Panc1 (cell line): ENCODE measurements at places on chromosomes 5 and 9. TPM values are rescaled to one million over a fixed set of nuclear protein-coding genes. Genes with fewer than 3 reads are reported as not detected.
A peak's percentile ranks its signal among the peaks of the same experiment; 100 is the strongest.

DNA sequence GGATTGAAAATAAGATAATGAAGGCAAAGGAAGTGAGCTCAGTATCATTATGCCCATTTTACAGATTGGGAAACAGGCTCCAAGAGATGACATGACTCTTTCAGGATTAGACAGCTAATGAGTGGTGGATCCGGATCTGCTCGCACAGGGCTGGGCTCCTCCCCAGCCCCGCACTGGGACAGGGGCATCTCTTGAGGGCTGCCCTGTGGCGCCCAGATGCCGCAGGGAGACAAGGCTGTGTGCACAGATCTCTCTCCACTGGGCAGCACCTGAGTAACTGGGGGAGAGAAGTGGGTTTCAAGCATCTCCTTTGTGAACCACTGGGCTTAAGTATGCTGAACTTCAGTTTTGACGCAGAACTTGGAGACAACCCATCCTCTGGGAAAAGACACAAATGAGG is 43.9 kb downstream of the ADAMTS2 start:
- no peak overlapping the region for H3K27ac ChIP-seq
- H3K4me1 ChIP-seq, result no peaks in the 10 kb centered on the region
- DNase-seq, result no peak
- peaks cover 6% of the 10 kb centered on the region for H3K27me3 ChIP-seq

- no peaks in the 10 kb centered on the region for H3K4me1 ChIP-seq
- no peaks in the 10 kb centered on the region for H3K27me3 ChIP-seq
- H3K27ac ChIP-seq, result no peak overlapping the region
Measured at GRCh38 chr5:66129144-66129543, 15.0 kb upstream of the SREK1 start.

GRCh38 chr5:74977471-74977870 is 74.9 kb downstream of the GCNT4 start:
- H3K4me1 ChIP-seq, result no peaks in the 10 kb centered on the region
- H3K36me3 ChIP-seq, result no peaks in the 10 kb centered on the region
- no peak overlapping the region for H3K27ac ChIP-seq
- peaks cover 5% of the 10 kb centered on the region; the same call in 1 of the 2 replicates for H3K27me3 ChIP-seq
- DNase-seq, result no peak

GRCh38 chr5:58043032-58043945 is 416.6 kb downstream of the PLK2 start:
- no peaks in the 10 kb centered on the region for H3K27me3 ChIP-seq
- H3K4me1 ChIP-seq, result no peaks in the 10 kb centered on the region; the same call in 1 of the 2 replicates
- DNase-seq, result no peak
- peak overlapping the region; percentile 55; the same call in 1 of the 2 replicates for H3K27ac ChIP-seq

- H3K27ac ChIP-seq, result no peak overlapping the region
- no peak for DNase-seq
- H3K4me3 ChIP-seq, result no peak overlapping the region
Measured at GRCh38 chr5:157177953-157178352, 2.7 kb upstream of the ITK start.

- H3K27ac ChIP-seq, result no peak overlapping the region
- DNase-seq, result no peak
- no peaks in the 10 kb centered on the region for H3K27me3 ChIP-seq
- H3K4me3 ChIP-seq, result no peak overlapping the region
Measured at GRCh38 chr5:127577458-127577857, 60.0 kb downstream of the PRRC1 start.

DNA sequence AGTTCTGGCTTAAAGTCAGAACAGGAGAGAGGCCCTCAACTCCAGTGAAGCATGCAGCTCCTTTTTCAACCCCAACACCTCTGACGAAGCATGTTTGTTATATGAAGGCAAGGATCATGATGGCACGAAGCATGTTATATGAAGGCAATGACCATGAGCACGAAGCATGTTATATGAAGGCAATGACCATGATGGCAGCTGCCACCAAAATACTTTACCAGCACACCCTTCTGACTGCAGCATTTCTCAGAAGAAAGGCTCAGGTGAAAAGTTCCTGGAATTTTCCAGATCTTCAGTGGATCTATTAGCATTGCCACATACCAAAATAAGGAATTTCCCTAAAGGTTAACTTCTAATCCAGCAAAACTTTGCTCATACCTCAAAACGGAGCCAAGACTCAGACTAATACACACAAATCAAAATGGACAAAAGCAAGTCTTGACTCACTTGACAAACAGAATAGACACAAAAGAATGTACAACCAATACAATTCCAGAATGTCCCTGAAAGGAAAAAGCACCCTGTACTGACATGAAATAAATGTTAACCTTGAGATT is 217.4 kb downstream of the FANCC start:
- DNase-seq, result no peak
- no peak overlapping the region for H3K4me3 ChIP-seq
- no peaks in the 10 kb centered on the region for H3K36me3 ChIP-seq
- H3K4me1 ChIP-seq, result no peaks in the 10 kb centered on the region

- H3K27ac ChIP-seq, result no peak overlapping the region
- H3K27me3 ChIP-seq, result peaks cover 33% of the 10 kb centered on the region
- no peaks in the 10 kb centered on the region for H3K4me1 ChIP-seq
- H3K36me3 ChIP-seq, result no peaks in the 10 kb centered on the region
Measured at GRCh38 chr5:175471628-175472027, 6.7 kb upstream of the SFXN1 start.

- no peaks in the 10 kb centered on the region for H3K27me3 ChIP-seq
- no peak overlapping the region for H3K27ac ChIP-seq
- 0 out of 2 replicates have a peak, but pooled peaks cover 5% of the 10 kb centered on the region for H3K4me1 ChIP-seq
- DNase-seq, result no peak
Measured at GRCh38 chr5:174692982-174693422, 31.4 kb upstream of the MSX2 start.

DNA sequence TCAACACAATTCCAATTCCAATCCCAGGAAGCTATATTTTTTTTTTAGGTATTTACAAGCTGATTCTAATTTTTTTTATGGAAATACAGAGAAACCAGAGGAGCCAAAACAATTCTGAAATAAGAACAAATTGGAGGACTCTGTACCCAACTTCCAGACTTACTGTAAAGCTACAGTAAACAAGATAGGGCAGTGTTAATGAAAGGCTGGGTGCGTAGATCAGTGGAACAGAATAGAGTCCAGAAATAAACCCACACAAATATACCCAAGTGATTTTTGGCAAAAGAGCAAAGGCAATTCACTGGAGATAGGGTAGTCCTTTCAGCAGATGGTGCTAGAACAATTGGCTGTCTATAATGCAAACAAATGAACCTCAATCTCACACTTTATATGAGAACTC is 50.6 kb downstream of the WHRN start:
- no peaks in the 10 kb centered on the region for H3K4me1 ChIP-seq
- H3K27me3 ChIP-seq, result no peaks in the 10 kb centered on the region
- no peak overlapping the region for H3K4me3 ChIP-seq
- no peak overlapping the region for H3K27ac ChIP-seq

GRCh38 chr5:93789173-93790067 is 48.0 kb upstream of the POU5F2 start:
- no peaks in the 10 kb centered on the region for H3K4me1 ChIP-seq
- no peaks in the 10 kb centered on the region for H3K36me3 ChIP-seq
- no peaks in the 10 kb centered on the region for H3K27me3 ChIP-seq
- H3K27ac ChIP-seq, result no peak overlapping the region

- H3K36me3 ChIP-seq, result no peaks in the 10 kb centered on the region
- no peak overlapping the region for H3K27ac ChIP-seq
- no peaks in the 10 kb centered on the region for H3K27me3 ChIP-seq
- H3K4me3 ChIP-seq, result no peak overlapping the region
- DNase-seq, result no peak
Measured at GRCh38 chr9:91815896-91816295, 134.1 kb downstream of the ROR2 start.

- H3K36me3 ChIP-seq, result no peaks in the 10 kb centered on the region
- H3K27ac ChIP-seq, result no peak overlapping the region
- no peak for DNase-seq
- H3K4me3 ChIP-seq, result no peak overlapping the region
- no peaks in the 10 kb centered on the region for H3K27me3 ChIP-seq
Measured at GRCh38 chr9:1701113-1701512, 314.0 kb upstream of the SMARCA2 start.

GRCh38 chr9:15243081-15243480 is 63.9 kb downstream of the TTC39B start:
- H3K36me3 ChIP-seq, result no peaks in the 10 kb centered on the region
- no peaks in the 10 kb centered on the region for H3K27me3 ChIP-seq
- no peak for DNase-seq
- H3K4me1 ChIP-seq, result no peaks in the 10 kb centered on the region

DNA sequence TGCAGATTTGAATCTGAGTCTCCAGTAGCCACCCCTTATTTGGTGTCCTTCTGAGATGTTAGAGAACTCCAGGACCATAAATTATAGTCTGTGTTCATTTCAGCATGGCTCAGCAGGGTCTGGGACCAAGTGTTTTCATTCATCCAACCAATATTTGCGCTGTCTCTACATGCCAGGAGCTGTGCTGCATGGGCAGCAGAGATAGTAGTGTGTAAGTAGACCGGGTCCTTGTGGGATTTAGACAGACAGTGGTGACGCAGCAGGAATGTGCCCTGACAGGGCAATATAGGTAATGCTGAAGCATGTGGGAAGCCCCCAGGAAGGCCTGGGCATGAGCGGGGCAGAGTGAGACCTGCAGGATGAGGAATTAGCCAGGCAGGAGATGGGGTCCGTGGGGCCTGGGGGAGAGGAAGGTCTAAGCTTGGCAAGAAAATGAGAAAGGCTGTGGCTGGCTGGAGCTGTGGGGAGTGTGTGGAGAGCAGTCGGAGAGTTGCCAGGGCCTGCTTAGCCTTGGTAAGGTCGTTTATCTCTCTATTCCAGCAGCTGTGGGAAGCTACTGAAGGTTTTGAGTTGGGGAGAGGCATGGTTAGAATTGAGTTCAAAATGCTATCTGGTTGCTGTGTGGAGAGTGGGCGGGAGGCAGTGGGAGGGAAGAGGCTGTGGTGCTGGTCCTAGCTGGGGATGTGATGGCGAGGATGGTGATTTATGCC is 16.8 kb downstream of the STXBP1 start:
- DNase-seq, result no peak
- H3K4me1 ChIP-seq, result peaks cover 7% of the 10 kb centered on the region; the same call in 1 of the 2 replicates
- no peak overlapping the region for H3K27ac ChIP-seq
- no peaks in the 10 kb centered on the region for H3K36me3 ChIP-seq
- H3K4me3 ChIP-seq, result no peak overlapping the region

DNA sequence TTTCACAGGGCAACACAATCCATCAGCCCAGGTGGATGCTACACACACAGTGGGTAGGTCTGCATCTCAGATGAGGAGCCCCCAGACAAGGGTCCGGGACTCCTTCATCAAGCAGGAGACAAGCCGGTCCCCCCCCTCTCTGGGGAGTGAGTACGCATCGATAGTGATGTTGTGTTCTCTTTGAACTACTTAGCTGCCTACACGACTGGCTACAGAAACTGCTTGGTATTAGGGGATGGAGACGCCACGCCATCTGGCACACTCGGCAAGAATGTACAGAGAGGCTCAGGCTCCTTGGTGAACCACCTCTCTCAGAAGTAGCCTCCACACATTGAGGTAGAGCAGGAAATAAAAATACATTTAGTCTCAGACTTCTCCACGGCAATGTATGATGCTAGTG is 179.8 kb downstream of the CNTNAP3 start:
- H3K27me3 ChIP-seq, result no peaks in the 10 kb centered on the region
- no peaks in the 10 kb centered on the region for H3K4me1 ChIP-seq
- no peak for DNase-seq
- H3K36me3 ChIP-seq, result no peaks in the 10 kb centered on the region
- no peak overlapping the region for H3K4me3 ChIP-seq

DNA sequence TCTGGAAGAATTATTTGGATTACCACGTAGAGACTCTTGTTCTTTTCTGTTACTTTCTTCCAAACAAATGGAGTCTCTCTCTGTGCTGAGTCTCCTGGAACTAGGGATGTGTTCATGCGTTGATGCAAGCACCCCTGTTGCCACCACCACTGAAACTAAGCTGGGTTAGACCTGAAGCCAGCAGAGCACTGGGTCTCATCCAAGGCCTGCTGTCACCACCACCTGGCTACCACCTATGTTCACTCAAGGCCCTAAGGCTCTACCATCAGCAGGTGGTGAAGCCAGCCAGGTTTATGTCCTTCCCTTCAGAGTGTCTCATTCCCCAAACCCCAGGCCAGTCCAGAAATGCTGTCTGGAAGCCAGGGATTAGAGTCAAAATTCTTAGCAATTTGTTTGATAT is 13.3 kb downstream of the RIC1 start:
- no peaks in the 10 kb centered on the region for H3K27me3 ChIP-seq
- no peak for DNase-seq
- no peak overlapping the region for H3K27ac ChIP-seq
- no peak overlapping the region for H3K4me3 ChIP-seq

RLN2 gene
- not detected for total RNA-seq

ANGPTL2 gene
- total RNA-seq, result 0.08 TPM

SLC34A1 gene
- not detected for total RNA-seq

CDX1 gene
- not detected for total RNA-seq

CCDC69 gene
- 2.1 TPM for total RNA-seq

PLAC8L1 gene
- total RNA-seq, result 0.49 TPM

PCDHGC4 gene
- 0.57 TPM for total RNA-seq

TESK1 gene
- 55.0 TPM for total RNA-seq

SAXO1 gene
- not detected for total RNA-seq
